Activated CD8-positive, alpha-beta memory T cell treated with anti-CD3 and anti-CD28 coated beads for 4 hours (primary cell): ENCODE measurements at places on chromosomes 7 and 10.

DNA sequence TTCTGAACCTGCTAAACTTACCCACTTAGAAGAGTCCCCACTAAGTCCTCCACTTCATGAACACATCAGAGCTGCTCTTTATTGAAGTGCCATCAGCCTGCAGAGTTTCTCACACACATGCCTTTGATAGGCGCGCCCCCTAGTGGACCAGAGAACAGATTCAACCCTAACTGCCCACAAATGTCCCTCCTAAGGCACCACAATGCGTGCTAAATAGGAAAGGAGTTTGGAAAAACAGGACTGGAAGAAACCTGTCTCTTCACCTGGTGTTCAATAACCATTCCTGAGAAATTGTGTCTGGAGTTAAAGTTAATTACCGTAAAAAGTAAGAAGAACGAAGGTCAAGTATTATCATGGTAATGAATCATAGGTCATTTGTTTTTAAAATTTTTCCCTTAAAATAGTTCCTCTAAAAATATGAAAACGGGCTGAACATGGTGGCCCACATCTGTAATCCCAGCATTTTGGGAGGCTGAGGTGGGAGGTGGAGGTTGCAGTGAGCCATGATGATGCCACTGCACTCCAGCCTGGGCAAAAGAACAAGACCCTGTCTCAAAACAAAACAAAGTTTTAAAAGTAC, 249.7 kb downstream of the ELMO1 start:
- peak; percentile 37 for DNase-seq

GRCh38 chr7:15555381-15555859, 6.4 kb downstream of the AGMO start:
- no peak for DNase-seq

DNA sequence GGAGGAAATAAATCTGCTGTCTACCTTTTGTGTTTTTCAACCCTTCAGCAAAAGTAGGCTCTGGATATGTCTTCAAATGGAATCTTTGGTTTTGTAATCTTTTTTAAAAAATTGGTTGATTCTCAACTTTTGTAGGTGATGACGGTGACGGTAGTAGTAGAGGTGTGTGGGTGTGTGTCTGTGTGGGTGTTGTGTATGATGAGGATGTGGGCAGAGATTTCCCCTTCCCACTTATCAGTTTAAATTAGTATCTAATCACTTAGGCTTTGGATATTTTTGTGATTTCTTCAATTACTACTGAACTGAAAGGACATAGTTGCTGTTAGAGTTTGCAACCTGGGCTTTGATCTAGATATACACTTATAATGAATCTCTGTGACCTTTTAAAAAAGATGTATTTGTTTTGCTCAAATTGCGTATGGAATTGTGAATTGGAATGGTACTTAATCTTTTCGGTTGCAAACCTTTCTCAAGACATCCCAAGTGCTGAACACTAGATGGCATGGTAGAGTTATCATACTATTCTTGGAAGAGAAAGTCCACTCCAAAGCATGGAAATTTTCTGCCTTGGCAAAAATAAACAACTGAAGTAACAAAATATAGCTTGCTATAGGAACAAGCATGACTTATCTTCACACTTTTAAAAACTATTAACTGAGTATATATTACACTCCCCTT, 51.9 kb upstream of the A1CF start:
- no peak for DNase-seq

- DNase-seq, result no peak
Observed at GRCh38 chr10:73648975-73649829, 6.6 kb downstream of the SYNPO2L start.

DNA sequence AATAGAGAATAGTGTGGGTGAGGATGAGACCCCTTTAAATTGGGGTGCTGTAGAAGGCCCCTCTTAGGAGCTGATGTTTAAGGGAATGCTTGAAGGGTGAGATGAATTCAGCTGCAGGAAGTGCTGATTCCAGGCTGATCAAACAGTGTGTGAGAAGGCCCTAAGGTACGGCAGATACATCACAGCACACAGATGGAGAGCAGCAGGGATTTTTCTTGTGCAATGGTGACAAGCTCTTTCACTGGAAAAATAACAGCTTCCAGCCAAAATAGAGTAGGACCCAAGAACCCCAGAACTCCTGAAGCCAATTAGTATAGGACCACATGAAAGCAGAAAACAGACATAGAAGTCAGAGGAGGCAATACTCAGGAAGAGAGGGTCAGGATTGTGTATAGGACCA, 296.9 kb downstream of the ADRA2A start:
- DNase-seq, result no peak

GRCh38 chr7:43834463-43835251, 34.7 kb downstream of the MRPS24 start:
- no peak for DNase-seq

DNA sequence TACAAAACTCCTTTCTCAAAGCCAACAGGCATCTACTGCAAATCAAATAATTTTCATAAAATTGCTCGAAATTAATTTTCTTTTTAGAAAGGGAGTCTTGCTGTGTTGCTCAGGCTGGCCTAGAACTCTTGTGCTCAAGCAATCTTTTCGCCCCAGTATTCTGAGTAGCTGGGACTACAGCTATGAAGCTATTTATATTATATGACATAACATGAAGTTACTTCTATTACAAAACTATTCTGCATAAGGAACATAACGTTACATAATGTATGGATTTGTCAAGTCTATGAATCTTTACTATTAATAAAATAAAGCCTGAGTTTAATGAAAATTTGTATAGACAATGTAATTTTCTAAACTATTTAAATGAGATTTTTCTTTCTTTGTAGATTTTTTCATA, 415.0 kb downstream of the PARD3 start:
- DNase-seq, result no peak

DNA sequence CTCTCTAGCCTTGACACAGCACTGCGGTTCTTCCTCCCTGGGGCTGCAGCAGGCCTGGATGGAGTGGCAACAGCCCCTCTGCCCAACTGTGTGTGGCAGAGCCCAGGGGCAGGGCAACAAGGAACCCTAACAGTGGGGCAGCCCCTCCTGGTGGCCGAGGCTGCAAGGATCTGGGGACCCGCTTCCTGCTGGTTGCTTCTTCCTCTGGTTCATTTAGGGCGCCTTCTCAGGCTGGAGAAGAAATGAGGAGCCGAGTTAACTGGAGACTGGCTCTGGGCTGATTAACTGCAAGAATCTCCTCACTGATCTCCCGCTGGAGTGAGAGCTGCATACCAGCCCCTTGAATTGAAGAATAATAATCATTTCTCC, 80.1 kb upstream of the EMX2 start:
- DNase-seq, result no peak

GRCh38 chr7:86645676-86646276, 2.1 kb downstream of the GRM3 start:
- no peak for DNase-seq

- DNase-seq, result no peak
Observed at GRCh38 chr10:110762849-110763211, 108.9 kb upstream of the PDCD4 start.

- no peak for DNase-seq
Observed at GRCh38 chr10:64762861-64763260, 1241.7 kb downstream of the REEP3 start.

DNA sequence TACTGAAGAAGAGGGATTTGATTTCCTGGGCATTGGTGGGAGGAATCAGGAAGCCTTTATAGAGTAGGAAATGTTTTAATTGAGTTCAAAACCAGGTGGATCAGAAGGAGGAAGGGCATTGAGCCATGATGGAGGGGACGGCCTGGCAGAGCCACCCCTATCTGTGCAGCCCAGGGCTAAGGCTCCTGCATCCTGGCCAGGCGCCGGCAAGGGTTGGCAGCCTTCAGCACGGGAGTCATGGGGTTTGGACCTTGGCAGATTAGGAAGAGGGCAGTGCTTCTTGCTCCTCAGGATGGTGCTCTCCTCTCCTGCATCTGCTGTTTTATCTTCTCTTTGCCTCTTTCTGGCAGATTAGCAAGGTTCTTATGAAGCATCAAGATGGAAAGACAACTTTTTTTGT, 12.5 kb downstream of the ZNF862 start:
- no peak for DNase-seq
